ENCODE measurements at places on chromosomes 3 and 15.

GRCh38 chr3:183591881-183592521 lies 36.5 kb upstream of the KLHL6 start:
- DNase-seq = no peak

GRCh38 chr3:11411956-11412355 lies 139.8 kb downstream of the ATG7 start:
- no peak for DNase-seq

DNA sequence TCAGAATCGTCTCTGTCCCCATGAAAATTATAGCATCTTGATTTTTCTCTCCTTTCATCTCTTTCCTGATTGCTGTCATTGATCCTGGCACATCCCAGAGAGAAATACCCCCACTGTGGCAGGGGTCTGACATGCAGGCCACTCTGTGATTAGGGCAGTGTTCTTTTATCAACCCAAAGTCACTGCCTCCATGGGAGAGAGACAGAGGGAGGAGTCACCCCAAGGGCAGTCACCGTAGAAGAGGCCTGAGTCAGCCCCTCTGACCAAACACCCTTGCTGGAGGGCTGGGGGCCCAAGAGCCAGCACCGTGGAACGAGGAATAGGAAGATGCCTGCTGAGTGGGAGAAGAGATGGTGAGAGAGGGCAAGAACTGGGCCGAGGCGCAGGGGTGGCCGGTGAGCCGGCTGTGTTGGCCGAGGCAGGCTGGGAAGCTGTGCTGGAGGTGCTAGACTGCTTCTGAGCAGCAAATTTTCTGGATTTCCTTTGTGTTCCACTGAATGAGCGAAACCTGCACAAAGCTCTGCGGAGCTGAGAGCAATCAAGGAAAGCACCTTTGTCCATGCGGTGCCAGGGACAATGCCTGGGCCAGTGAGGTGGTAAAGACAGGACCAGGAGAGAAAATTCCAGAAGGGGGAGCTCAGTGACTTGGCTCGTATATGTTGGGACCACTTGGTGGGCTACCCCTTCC lies 103.8 kb downstream of the ADCY5 start:
- DNase-seq = no peak

- DNase-seq = no peak
These were observed 9.8 kb downstream of the SEMA6D start for GRCh38 chr15:47727137-47727536.

DNA sequence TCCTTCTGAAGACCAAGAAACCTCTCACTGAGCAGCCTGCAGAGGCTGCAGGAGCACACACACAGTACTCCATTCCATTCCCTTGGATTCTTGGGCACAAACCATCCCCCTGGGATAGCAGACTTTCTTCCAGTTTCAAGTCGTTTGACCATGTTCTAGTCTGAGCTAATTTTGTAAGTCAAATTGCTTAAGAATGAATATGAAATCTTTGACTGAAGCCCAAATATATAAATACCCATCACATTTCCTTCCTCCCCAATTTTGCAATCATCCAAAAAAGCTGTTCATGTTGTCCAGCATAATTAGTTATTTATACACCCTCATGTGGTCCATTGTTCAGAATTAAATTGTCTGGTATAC lies 231.2 kb upstream of the TPRG1 start:
- no peak for DNase-seq

DNA sequence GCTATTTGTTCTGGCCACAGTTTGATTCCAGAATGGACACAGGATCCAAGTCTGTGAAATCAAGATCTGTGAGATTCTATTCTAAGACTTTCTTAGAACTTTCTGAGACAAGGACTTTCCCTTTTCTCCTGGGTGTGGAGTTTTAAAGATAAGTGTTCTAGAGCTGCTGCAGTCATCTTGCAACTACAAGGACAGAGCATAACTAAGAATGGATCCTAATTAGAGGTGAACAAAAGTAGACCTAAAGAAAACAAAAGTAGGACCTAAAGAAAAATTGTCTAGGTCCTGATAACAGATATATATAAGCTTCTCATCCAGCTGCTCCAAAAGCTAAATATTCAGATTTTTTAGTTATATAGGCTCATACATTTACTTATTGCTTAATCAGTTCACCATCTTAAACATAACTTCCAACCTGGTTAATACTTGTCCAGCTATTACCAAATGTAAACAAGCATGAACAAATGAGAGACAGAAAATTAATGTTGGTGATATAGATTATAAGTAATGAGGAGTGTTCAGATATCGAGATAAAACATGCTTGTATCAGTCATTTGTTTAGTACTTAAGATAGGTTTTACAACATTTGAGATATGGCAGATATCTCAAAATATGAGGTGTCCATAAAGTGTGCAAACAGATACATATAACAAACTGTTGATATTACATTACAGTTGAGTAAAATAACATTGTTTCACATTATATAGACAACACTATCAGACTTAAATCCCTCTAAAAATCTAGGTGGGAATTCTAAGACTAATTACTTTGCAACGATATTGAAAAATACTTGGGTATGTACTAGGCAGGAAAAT lies 75.1 kb downstream of the CD200 start:
- no peak for DNase-seq

GRCh38 chr3:194423317-194423716 lies 24.3 kb upstream of the GP5 start:
- no peak for DNase-seq

GRCh38 chr15:50256188-50257041 lies 9.1 kb downstream of the HDC start:
- DNase-seq = peak; percentile 31

DNA sequence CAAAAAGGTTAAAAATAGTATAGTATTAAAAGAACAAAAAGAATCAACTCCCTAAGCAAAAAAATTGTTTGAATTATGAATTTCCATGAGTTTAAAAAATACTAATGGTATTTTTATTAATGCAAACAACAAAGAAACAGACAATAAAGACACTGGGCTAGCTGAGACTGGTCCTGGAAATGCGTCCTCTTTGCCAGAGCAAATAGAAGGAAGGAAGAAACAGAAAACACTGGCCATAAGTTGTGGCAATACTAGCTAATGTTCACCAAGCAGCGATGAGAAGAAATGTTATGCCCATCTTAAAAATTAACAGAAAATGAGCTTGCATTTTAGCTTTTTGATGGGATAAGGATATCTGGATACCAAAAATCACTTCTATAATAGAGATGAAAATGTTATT lies 88.6 kb downstream of the TBL1XR1 start:
- no peak for DNase-seq

DNA sequence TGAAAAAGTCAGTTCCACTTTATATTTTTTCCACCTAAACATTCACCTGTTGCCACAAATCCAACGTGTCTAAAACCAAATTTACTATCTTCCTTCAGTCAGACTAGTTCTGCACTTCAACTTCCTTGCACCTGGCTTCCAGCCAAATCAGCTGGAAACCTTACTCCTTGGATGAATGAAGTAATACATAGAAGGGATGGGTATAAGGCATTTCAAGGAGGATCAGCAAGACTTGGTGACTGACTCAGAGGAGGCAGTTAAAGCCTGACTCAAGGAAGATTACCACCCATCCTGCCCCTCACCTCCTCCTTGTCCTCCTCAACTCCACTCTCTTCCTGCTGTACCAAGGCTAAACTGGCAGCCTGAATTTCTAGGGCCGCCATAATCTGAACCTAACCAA lies 37.1 kb downstream of the QTRT2 start:
- DNase-seq = peak; percentile 56

DNA sequence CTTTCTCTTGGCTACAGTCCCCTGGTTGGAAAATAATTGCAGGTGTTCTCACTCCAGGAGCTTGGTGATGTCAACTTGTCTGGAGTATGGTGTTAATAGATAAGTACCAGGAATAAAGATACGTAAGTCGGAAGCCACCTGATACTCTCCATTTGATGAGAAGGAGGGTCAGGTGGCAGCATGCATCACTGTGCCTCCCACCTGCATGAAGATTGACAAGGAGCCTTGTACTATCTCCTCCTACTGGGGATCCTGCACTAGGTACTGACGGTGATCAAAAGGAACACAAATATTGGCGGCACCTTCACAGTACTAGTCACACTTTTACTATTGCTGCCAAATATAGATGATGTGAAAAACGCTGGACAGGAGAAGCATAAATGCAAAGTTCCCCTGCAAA lies 32.6 kb upstream of the GABRB3 start:
- no peak for DNase-seq

GRCh38 chr15:88608607-88609181 lies 12.4 kb upstream of the AEN start:
- no peak for DNase-seq

DNA sequence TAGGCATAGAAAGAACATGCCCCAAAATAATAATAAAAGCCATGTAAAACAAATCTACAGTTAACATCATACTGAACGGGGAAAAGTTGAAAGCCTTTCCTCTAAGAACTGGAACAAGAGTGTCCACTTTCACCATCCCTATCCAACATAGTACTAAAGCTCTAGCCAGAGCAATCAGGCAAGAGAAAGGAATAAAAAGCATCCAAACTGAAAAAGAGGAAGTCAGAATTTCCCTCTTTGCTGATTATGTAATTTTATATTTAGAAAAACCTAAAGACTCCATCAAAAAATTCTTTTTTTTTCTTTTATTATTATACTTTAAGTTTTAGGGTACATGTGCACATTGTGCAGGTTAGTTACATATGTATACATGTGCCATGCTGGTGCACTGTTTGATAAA lies 661.6 kb upstream of the CBLB start:
- DNase-seq = no peak

- DNase-seq = no peak
These were observed 18.0 kb downstream of the ZNF148 start for GRCh38 chr3:125357032-125357658.
